GM10248 (cell line): ENCODE measurements at places on chromosomes 1 and 21.
A peak's percentile ranks its signal among the peaks of the same experiment; 100 is the strongest.

- no peak for DNase-seq
These were observed 7.4 kb downstream of the NR5A2 start for GRCh38 chr1:200034761-200035396.

DNA sequence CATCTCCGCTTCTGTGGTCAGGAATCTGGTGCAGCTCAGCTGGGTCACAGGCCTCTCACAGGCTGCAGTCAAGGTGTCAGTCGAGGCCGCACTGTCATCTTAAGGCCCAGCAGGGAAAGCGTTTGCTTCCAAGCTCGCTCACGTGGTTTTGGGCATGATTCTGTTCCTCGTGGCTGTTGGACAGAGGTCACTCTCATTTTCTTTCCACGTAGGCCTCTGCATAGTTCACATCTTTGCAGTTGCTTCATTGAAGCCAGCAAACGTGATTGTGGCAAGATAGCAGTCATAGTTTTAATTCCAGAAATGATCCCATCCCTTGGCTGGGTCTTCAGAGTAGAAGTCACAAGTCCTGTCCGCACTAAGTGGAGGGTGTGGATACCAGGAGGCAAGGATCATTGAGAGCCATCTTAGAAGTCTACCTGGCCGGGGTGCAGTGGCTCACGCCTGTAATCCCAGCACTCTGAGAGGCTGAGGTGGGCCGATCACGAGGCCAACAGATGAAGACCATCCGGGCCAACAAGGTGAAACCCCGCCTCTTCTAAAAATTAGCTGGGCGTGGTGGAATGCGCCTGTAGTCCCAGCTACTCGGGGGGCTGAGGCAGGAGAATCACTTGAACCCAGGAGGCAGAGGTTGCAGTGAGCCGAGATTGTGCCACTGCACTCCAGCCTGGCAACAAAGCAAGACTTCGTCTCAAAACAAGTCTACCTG lies 24.5 kb downstream of the NECAP2 start:
- no peak for DNase-seq

- no peak for DNase-seq
These were observed 1.6 kb downstream of the NRIP1 start for GRCh38 chr21:15063081-15063813.

DNA sequence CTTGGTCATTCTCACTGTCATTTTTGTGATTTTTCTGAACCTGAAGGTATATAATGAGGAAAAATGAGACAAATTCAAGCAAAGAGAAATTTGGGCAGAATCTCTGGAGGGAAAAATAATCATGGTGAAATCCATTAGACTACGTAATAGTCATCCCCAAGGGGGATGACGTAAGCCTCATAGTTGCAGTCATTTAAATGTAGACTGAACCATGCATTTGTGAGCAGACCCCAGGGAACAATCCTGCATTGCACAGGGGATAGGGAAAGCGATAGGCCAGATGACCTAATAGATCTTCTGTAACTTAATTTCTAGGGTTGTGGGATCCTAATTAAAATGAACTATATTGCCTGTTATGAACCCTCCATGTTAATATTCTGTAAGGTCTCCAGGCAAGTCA lies 167.4 kb upstream of the C1orf21 start:
- DNase-seq = no peak

GRCh38 chr21:46598581-46599572 lies 6.0 kb downstream of the S100B start:
- peak; percentile 7 for DNase-seq

GRCh38 chr1:58774027-58774426 lies 9.8 kb downstream of the JUN start:
- no peak for DNase-seq

DNA sequence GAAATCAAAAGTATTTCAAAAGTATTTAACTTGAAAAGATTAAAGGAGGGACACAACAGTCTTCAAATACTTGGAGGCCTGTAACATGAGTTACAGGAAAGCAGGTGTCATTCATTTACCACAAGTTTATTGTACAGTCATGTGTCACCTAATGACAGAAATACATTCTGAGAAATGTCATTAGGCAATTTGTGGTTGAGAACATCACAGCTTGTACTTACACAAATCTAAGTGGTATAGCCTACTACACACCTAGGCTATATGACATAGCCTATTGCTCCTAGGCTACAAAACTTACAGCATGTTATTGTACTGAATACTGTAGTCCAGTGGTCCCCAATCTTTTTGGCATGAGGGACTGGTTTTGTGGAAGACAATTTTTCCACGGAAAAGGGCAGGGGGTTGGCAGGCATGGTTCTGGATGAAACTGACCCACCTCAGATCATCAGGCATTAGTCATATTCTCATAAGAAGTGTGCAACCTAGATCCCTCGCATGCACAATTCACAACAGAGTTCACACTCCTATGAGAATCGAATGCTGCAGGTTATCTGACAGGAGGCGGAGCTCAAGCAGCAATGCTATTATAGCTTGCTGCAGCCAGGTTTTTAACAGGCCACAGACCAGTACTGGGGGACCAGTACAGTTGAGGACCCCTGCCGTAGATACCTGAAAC lies 25.0 kb upstream of the PHTF1 start:
- DNase-seq = no peak

- DNase-seq = no peak
These were observed 2.6 kb downstream of the GABPA start for GRCh38 chr21:25737421-25737820.

DNA sequence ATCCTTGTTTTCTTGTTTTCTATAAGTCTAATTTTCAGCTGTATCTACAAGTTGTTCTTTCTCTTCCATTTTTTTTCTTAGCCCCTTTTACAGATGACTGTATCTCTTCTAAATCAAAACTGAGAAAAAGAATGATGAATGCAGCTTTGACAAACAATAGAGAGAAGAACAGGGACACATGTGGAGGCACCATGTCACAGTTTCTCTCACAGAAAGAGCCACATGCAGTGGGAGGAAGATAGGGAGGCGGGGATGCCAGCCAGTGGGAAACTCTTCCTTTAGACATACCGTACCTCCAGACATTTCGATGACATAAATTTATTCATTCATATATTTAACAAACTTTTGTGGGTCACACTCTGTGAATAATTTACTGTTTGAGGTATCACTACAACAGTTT lies 45.5 kb downstream of the NME7 start:
- DNase-seq = no peak

DNA sequence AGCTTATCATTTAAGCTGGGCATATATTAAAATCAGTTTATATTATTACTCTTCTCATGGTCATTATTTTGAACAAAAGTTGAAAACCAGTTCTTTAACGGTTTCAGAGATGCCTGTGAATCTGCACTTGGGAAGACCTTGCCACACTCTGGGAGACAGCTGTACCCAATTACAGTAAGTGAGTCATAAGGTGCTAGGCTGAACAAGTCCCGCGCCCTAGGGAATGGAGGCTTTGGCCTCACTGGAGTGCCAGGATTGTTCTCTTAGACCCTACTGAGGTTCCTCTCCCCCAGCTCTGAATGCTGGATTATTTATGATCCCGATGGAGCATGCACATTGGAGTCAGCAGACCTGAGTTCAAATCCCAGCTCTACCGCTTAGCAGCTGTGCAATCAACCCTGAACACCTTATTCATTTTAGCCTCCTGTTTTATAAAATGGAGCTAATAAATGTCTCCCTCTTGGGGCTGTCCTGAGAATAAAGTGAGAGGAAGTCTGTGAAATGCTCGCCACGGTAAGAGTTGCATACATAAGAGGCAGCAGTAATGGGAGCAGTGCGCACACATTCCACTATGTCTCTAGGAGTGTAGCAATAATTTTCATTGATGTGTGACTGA lies 266.2 kb downstream of the FOXD2 start:
- DNase-seq = no peak

- no peak for DNase-seq
These were observed 27.1 kb upstream of the CD34 start for GRCh38 chr1:207938016-207938415.

DNA sequence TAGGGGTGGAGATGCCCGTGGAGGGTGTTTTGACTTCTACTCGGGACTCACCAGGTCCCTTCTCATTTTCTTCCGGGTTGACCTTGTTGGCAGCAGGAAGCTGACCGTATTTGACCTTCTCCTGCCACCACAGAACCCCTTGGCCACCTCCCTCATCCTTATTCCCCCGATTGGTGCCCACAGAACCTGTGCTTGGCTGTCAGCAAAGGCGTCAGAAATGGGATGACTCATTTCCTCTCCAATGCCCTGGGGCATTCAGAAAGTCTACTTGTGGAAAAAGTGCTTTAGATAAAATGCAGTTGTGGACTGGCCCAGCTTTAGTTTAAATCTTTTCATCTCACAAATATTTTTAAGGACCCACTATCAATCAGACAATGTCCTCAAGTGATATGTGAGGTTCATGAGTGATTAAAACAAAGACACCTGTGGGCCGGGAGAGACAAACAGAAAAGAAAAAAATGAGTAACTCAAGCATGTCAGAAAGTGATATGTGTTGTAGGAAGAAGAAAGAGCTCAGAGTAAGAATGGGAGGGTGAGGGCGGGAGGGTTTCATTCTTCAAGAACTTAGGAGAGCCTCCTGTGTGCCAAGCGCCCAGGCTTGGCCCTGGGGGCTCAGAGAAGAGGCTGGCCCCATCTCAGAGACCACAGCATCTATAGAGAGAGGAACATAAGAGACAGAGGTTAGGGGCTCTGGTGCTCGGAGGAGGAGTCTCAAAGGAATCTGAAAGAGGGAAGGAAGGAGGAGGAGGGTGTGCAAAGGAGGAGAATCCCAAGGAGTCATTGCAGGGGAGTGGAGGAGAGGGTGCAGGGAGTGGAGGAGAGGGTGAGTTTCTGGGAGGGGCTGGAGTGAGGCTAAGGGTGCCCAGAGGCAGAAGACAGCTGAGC lies 221.6 kb upstream of the VAMP3 start:
- DNase-seq = no peak

- DNase-seq = peak; percentile 21
These were observed 12.4 kb downstream of the NEXN start for GRCh38 chr1:77900687-77901293.

- DNase-seq = peak; percentile 94
These were observed at the start of gene WDR26 for GRCh38 chr1:224434691-224435317. TSS of gene WDR26 (minus strand) at chr1:224434797.

DNA sequence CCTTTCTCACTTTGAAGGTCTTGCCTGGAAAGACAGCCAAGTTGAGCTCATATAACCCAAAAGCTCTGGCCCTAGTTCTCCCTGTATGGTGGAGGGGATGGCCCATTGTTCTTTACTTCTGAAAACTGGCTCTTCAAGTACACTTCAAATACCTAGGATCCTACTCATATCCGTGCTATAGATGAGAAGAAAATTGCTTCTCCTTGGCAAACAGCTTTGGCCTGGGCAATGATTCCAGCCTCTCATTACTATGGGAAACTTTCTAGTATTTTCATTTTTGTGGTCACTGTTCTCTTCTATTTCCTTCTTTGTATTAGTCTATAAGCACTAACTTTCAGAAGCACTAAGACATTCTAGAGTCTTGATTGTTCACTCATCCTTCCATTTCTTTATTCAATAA lies 53.7 kb downstream of the ZNF697 start:
- DNase-seq = no peak

GRCh38 chr1:15825800-15826199 lies 18.4 kb upstream of the UQCRHL start:
- no peak for DNase-seq

DNA sequence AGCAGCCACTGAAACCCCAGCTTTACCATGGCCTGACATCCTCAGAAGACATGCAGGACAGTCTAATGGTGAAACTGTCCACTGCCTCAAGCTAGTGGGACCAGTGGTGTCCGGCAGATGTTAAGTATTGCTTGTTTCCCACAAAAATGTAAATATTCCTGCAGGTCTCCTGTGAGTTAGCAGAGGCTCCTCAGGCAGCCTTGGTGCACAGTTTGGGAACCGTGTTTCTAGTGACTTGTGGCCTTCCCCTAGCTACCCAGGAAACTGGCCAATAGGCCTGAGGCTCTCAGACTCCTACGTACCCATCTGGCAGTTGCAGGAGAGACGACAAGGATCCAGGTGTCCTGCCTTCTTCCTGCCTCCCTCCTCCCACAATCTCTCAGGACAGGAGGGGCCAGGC lies 142.4 kb downstream of the CAMTA1 start:
- no peak for DNase-seq

GRCh38 chr1:54013393-54014008 lies 4.5 kb downstream of the LDLRAD1 start:
- no peak for DNase-seq

GRCh38 chr1:155729031-155729898 lies 40.4 kb downstream of the DAP3 start:
- DNase-seq = peak; percentile 28

DNA sequence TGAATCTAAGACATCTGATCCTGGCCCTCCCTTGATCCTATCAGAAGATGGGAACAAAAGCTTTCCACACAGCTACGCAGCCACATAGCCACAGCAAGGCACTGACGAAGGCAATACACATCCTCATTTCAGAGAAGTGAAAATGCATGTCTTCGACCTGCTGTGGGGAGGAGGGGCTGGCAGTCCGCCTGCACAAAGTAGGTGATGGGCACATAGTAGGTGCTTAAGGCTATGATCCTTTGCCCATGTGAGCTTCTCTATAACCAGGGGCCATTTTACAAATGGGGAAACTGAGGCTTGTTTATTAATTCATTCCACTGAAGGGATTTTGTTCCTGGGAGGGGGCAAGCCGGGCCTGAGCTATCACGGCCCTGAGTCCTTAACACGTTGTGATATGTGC lies 94.2 kb downstream of the PAX7 start:
- DNase-seq = no peak

DNA sequence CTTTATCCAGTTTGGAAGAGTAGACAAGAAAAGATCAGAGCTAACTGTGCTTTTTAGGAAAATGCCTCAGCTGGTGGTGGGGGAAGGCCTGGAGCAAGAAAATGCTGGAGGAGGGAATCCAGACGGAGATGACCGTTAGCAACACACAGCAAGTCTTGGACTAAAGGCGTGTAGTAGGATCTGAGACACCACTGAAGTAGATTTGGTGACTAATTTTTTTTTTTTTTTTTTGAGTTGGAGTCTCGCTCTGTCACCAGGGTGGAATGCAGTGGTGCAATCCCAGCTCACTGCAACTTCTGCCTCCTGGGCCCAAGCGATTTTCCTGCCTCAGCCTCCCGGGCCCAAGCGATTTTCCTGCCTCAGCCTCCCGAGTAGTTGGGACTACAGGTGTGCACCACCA lies 41.2 kb downstream of the LPAR3 start:
- no peak for DNase-seq

GRCh38 chr1:153976819-153977249 lies 640 bp downstream of the JTB start:
- no peak for DNase-seq
